ENCODE measurements at places on chromosomes 3 and 15.

DNA sequence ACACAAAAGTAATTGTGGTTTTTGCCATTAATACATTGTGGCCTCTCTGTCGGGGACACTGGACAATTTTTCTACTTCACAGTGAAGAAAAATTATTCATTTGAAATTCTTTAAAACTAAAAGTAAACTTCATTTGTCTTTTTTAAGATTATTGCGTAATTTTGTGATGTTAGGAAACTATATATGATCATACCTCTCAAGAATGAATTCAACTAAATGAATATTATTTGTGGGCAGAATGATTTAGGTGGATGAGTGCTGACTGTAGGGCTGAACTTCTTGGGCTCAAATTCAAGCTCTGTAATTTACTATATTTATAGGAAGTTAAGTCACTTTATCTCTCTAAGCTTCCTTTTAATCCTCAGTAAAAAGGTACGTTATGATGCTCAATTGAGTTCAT is 441.2 kb downstream of the ROBO1 start:
- no peak for DNase-seq

DNA sequence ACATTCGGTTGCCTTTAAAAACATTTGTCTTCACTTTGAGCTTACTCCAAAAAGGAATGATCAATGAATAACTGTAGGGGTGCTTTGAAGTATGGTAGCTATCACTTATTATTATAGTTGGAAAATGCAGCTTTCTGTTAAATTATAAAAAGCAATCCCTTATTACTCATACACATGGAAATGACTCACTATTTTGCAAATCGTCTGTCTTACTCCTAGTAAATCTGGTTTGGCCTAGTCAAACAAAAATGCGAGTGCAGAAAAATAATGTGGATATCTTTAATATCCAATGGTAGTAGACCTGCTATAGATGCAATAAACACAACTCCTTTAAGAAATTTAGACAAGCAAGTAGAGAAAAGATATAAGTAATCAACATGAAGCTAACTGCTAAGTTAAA is 112.5 kb downstream of the ZIC1 start:
- DNase-seq, result no peak

DNA sequence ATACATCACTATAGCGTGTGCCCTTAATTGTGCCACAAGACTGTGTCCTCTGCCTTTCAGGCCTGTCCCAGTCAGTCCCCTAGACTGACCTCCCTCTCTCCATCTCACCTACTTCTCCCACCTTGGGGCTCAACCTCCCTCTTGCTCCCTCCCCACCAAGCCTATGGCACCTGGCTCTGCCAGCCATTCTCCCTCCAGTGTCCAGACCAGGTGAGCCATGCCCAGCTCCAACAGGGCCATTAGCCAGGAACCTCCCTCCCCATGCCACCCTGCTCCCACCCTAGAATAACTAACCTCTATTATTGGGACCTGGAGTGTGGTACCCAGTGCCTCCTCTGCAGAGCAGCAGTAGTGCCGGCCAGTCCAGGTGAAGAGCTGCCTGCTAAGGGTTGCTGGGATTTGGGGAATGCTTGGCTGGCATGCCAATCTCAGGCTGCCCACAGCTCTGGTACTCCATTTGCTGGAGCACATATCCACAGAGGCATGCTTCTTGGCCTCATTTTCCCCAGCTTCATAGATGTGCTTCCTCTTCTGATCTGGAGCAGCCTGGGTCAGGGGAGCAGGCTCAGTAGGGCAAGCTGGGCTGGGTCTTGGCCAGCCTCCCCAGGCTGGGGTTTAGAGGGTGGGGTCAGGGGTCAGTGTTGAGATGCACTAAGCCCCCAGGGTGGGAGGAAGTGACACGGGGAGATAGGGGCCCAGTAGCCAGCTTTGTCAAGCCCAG is 38.8 kb downstream of the SAXO2 start:
- no peak for DNase-seq

DNA sequence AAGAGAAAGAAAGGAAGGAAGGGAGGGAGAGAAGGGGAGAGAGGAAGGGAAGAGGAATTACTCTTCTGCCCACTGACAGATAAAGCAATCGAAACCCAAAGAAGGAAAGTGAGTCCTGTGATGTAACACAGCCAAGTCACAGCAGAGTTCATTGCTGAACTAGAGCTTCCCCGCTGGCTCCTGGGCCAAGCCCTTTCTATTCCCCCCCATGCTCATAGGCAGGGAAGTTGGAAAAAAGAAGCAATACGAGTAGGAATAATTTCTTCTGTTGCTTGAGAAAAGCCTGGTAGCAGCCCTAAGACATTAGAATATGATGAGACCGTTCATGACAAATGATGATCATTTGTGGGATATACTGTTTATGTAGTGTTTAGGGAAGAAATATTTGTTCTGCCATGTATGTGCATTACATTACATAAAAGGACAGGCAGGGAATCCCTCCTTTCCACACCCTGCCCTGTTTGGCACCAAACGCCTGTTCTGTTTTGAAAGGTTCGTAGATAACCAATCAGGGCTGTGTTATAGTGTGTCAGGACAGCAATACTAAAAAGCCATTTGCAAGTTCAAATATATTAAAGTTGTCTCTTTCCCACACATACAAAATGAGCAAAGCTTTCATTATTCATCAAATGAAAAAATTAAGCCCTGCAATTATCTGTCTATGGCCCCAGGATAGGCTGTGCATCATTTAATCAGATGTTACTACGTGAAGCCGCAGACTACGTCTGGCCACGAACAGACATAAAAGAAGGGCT is 111.0 kb upstream of the TRPM1 start:
- DNase-seq, result no peak

- DNase-seq, result no peak
Measured at GRCh38 chr3:31105438-31106077, 211.1 kb upstream of the GADL1 start.

DNA sequence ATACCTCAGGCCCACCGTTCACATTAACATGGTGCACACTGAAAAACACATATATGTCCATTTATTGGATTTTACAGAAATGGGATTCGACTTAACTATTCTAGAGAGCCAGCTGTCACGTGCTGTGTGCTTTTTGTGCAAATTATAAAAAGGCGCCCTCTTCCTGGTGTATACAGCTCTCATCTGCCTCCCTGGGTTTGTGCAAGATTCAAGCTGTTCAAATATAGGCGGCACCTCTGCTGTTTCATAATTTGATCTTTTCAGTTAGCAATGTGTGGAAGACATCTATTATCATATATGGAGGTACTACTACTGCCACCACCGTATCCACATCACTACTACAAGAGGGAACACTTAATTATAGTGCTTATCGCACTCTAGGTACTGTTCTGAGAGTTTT is 187.6 kb downstream of the EBLN2 start:
- DNase-seq, result no peak

DNA sequence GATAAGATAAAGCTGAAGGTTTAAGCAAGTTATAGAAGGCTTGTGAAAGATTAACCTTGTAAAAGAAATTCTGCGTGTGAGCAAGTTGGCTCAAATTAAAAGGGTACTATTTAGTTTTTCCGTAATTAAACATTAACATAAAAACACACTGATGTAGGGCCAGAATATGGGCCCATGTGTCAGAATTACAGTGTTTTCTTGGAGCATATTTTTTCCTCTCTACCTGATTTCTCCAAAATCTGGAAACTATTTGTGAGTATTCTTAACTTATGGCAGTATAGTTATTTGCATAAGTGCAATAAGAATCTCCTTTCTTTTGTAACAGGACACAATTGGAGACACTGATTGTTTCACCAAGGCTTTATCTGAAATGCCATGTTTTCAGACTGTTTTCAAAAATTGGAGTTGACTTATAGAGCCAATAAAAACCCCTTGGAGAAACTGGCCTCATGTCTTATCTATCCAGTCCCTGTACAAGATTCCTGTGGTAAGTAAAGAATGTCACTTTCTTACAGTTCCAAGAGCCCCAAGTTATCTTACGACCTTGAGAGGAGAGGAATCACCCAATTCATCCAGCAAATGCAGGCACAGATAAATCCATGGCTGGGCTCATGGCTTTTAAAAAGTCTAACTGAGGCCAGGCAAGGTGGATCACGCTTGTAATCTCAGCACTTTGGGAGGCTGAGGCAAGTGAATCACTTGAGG is 47.8 kb upstream of the P2RY1 start:
- no peak for DNase-seq

DNA sequence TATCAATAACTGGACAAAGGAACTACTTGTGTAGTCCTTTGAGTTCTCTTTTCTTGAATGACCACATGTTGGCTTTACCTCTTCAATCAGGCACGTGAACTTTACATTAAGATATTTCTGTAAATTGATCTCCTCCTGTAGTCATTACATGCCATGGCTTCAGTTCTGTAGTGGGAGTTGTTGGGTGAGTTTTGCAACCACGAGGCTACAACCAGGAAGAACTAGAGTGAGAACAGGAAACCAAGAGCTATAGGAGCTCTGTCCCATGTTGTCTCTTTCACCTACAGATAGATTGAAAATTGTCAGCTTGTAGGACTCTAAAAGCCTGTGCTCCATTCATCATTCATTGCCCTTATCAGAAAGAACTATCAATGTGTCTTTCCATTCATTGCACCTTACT is 2.0 kb downstream of the RSRC1 start:
- DNase-seq, result no peak

DNA sequence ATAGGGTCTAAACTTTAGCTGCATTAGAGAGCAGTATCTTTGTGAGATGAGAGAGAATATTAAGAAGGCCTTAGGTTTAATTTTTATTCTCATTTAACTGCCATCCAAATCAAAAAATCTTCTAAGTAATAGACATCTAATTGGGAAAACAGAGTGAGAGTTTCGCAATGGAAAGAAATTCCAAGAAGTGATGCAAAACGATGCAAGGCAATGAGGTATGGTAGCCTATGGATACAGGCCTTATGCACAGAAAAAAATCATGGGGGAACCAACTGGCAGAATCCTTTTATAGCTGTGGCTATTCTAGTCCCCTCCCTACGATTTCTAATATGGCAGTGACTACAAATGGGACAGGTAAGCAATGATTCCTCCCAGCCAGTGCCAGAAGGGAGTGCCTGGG is 225.9 kb downstream of the GREM1 start:
- no peak for DNase-seq

- DNase-seq, result no peak
Measured at GRCh38 chr3:127172781-127173515, 20.0 kb upstream of the PRR23E start.

DNA sequence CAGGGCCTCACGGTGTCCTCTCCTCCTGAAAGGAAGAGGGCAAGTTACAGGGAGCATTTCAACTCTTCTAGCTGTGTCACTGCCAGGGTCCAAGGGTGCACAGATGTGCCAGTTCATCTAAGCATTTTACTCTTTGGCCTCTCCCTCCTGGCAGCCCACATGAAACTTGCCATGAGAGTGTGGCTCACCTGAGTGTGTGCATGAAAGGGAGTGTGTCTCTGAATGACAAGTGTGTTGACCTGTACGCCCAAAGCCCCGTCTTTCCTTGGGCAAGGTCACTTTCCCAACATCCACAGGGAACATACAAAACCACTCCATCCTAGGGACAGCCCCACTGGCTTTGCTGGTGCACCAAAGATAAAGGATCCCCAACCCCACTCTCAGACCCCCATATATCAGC is 280.0 kb downstream of the NTRK3 start:
- DNase-seq, result no peak

DNA sequence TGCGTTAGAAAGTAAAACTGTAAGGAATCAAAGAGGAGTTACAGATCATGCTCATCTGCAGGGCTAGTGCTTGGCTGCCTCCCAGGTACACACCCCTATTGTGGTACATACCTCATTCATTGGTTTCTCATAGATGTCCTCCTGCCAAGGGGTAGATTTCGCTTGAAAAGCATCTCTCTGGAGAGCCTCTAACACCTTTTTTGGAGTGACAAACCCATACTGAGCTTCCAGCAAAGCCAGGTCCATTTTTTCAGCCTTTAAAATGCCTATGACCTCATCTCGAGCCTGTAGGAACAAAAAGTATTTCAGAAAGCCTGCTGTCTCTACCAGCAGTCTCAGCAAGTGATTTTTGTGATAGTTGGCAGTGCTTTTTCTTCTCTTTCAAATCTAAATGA is 112.1 kb downstream of the CMSS1 start:
- DNase-seq, result no peak

DNA sequence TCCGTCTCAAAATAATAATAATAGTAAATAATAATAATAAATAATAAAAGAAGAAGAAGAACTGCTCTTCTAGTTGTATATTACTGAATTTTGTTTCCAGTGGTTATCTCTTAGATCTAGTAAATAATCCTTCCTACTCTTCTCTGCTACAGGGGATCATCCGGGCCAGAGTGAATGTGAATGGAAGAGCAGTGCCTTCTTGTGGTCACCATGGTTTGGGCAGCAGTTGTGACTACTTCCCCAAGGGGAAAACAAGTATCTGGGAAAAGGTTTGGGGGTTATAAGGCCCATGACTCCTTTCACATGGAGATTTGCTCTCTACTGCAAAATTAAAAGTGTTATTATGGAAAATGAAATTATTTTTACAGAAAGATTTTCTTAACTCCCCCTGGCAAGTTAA is 5.5 kb upstream of the OR5K1 start:
- no peak for DNase-seq

DNA sequence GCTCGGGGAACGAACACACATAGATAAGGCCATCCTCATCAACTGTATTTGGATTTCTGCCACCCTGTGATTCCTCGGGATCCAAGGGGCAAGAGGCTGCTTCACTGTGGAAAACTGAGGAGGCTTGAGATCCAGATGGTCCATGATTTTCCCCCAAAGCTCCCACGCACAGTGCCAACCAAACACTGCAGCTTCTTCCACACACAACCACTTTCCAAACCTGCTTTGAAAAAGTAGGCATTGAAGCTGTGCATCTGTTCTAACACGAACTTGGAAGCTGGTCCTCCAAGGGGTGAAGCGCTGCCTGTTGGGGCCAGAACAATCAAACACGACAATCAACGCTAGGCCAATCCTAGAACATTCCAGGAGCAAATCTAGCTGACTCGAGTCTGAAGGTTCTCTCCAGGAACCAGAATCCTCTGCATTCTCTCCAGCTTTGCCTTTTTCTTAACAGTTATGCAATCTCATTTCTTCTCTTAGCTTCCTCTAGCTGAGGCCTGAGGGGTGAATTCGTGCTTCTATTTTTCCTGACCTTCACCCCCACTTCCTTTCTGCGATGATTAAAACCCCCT is 104.4 kb downstream of the LRRK1 start:
- DNase-seq, result no peak

GRCh38 chr3:1499694-1500093 is 406.9 kb downstream of the CNTN6 start:
- no peak for DNase-seq
